Fibroblast of skin of scalp (primary cell): ENCODE measurements at places on chromosomes 6 and 20.
A peak's percentile ranks its signal among the peaks of the same experiment; 100 is the strongest.

DNA sequence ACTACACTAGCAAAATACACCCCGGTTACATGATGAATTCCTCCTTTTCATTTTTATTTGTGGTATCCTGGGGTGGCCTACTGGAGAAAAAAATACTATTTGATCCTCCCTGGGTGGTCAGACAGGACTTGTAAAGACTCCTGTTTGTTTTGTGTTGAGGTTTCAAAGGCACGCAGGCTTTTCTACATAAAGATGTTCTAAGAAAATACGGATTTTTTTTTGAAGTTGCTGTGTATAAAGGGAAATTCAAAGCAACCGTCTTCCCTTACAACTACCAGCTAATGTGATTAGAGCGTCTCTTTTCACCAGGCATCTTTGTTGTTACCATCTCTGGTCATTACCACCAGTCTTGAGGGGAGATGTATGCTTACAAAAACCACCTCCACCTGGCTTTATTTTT lies 187.1 kb downstream of the SOX4 start:
- peak; percentile 74 for DNase-seq

DNA sequence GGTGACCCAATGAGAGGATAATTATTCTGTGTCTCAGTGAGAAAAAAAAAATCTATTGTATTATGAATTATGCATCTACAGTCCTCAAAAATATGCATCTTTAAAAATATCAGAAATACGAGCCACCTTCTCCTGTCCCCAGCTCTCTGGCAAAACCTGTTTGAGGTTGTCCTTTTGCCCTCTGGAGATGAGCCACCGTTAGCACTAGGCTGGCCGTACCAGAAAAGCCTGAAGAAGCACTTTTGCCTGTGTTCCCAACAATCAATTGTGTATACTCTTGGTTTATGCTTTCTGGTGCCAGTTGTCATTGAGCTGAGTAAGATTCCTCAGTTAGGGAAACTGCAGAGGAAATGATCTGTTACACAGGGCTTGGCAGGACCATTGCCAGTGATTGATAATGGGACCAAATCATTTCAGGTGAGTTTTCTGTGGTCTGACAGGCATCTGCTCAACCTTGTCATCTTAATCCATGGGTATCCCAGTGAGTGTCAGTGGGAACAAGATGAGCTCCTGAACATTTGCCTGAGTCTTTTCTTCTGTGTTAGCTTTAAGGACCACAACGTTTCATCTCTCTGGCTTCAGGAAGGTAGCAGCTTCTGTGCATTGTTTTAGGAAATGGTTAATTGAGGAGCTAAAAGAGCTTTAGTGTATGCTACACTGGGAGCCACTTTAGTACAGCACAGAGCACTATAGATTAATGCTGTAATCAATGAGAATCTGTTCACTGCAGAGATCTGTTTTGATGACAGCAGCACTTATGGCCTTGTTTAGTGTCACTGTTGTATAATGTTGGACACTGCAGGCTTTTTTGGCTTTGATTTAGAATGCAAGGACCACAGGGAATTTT lies 330.1 kb downstream of the RIMS1 start:
- no peak for DNase-seq

GRCh38 chr6:13470238-13471140 lies 16.9 kb downstream of the GFOD1 start:
- peak; percentile 26 for DNase-seq

DNA sequence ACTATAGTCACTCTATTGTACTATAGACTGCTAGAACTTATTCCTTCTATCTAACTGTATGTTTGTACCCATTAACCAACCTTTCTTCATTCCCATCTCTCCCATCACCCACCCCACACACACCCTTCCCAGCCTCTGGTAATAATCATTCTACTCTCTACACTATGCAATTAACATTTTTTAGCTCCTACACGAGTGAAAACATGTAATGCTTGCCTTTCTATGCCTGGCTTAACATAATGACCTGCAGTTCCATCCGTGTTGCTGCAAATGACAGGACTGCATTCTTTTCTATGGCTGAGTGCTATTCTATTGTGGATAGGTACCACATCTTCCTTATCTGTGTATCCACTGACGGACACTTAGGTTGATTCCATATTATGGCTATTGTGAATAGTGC lies 95.5 kb downstream of the ALDH8A1 start:
- no peak for DNase-seq

- no peak for DNase-seq
Measured at GRCh38 chr20:40959325-40960092, 69.1 kb upstream of the TOP1 start.

- peak; percentile 46 for DNase-seq
Measured at GRCh38 chr20:23131766-23132165, 45.6 kb upstream of the CD93 start.

- no peak for DNase-seq
Measured at GRCh38 chr6:31903957-31904356, 2.1 kb upstream of the ZBTB12 start.

GRCh38 chr20:5061213-5061612 lies 58.5 kb downstream of the PCNA start:
- no peak for DNase-seq

- DNase-seq: no peak
Measured at GRCh38 chr6:152261179-152261578, 376.0 kb downstream of the SYNE1 start.

DNA sequence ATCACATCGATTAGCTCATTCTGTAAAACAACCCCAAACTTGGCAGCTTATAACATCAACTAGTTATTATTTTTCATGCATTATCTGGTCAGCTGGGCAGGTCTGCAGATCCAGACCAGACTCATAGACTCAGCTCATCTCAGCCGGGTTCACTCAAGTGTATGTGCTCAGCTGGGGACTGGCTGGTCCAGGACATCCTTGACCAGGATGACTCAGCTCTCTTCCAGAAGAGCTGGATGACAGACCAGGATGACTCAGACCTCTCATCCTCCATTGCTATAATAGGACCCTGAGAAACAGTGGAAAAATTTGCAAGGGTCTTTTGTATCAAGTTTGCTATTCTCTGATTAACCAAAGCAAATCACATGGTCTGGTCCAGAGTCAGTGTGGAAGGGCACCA lies 312.5 kb upstream of the PLCB4 start:
- DNase-seq: peak; percentile 91

DNA sequence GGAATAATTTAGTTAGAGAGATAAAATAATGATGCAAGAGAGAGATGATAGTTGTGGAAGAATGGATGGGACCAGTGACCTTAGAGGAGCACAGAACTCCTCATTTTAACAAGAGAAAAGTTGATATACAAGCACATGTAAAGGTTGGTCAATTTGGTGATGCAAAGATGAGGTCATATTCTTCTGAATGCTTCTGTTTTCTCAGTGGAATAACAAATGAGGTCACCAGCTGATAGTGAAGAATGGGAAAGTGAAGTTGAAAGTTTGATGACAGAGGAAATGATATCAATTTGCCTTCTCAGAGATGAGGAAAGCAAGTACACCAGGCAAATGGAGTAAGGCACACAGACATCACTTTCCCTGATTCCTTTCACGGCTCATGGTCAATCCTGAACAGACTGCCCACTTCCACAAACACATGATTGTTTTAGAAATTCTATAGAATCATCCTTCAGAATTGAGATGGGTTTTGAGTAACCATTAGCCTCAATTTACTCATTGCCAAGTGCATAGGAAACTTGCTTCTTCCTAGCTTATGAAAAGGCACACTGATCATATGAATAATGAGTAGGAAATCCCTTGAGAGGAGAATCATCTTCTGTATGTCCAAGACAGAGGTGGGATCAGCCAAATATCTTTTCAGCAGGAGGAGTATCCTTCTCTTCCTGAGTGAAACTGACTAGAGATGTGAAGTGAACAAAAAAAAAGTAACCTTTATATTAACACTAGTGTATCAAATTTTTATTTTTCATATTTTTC lies 82.4 kb upstream of the TCF21 start:
- DNase-seq: peak; percentile 24

DNA sequence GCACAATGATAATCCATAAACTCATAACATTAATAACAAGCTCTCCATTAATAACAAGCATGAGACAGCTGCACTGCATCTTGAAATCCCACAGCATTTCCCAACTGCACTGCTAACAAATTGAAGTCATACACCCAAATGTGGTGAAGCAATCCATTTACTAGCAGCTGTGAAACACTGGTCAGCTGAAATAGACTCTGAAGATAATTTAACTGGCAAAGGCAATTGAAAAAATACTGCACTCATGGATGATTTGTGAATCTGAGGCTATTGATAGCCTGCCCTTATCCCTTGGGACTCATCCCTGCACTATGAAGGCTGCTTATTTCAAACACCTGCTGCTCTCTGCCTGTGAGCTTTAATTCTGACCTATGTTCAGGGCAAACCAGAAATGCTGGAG lies 49.1 kb upstream of the PLCB1 start:
- DNase-seq: peak; percentile 6

GRCh38 chr6:111952821-111953540 lies 79.7 kb upstream of the FYN start:
- no peak for DNase-seq

- no peak for DNase-seq
Measured at GRCh38 chr6:73927421-73927820, 231.4 kb downstream of the CD109 start.

DNA sequence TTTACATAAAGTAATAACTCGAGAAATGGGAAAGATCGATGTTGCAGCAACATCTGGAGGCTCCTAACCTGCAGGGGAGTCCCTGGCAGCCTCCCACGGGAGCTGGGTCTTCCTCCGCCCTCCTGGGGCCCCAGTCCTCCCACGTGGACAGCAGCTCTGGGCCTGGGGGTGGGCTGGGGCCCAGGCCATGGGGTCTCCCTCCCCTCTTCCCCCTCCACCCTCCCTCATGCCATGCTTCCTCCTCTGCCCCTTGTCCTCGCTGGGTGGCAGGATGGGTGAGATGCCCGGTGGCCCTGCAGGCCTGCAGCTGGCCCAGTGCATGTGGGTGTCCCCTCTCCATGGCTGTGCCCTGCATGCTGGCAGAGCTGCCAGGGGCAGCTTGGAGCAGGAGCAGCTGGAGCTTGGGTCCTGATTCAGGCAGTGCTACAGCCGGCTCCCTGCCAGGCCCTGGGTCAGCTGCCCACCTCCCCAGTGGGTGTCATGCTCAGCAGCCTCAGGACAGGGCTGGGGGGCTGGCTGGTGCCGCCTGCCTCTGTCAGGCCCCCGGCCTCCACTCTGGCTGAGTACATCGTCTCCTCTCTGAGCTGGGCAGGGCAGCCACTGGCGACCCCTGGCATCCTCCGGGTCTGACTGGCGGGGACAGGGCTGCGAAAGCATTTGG lies 48.9 kb upstream of the BHLHE23 start:
- DNase-seq: no peak
